ENCODE measurements at places on chromosomes 2 and 18. TPM values are rescaled to one million over a fixed set of nuclear protein-coding genes. Genes with fewer than 3 reads are reported as not detected.
A peak's percentile ranks its signal among the peaks of the same experiment; 100 is the strongest.

The TMEM131 gene
- total RNA-seq, result 20.7 TPM

DNA sequence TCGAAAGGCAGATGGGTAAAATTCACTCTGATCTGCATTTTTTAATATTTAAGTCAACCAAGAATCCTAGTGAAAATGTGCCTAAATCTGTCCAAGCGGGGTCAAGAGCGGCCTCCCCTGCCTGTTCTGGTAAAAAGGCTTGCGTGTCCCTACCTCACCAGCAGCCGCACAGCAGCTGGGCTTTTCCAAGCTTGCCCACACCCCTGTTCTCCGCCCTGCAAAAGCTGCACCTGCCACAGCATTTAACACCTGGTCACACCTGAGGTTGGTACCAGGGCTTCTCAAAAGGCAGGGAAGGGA lies 25.8 kb upstream of the TMEM182 start:
- peaks cover 19% of the 10 kb centered on the region for H3K4me1 ChIP-seq
- peak overlapping the region; percentile 84 for H3K4me3 ChIP-seq
- H3K36me3 ChIP-seq, result peaks cover 5% of the 10 kb centered on the region
- H3K27me3 ChIP-seq, result no peaks in the 10 kb centered on the region

- no peaks in the 10 kb centered on the region for H3K36me3 ChIP-seq
- no peak for DNase-seq
- no peaks in the 10 kb centered on the region for H3K4me1 ChIP-seq
- H3K4me3 ChIP-seq, result no peak overlapping the region
Measured at GRCh38 chr2:51011254-51011653, 20.7 kb downstream of the NRXN1 start.

- H3K27ac ChIP-seq, result no peak overlapping the region
- H3K4me3 ChIP-seq, result no peak overlapping the region
- H3K27me3 ChIP-seq, result no peaks in the 10 kb centered on the region
- no peak for DNase-seq
- peaks cover 14% of the 10 kb centered on the region for H3K4me1 ChIP-seq
Measured at GRCh38 chr2:127174136-127174535, 46.0 kb downstream of the CYP27C1 start.

DNA sequence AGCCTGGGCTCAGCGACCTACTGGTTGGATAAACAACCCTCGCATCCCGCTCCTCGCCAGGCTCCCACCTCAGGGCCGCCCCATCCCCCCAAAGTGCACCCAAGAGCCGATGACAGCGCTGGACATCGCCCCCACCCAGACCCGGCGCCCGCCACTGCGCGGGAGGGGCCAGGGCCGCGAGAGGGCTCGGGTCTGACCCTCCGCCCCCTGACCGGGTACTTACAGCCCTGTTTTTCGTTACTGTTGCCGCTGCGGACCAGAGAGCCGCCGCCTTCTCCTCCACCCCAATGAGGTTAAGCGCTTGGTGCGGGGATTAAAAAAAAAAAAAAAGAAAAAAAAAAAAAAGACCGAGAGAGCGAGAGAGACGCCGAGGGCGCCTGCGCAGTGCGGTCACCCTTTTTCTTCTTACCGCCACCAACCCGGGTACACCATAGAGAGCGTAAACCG lies at the start of gene CLASP1:
Gene CLASP1, minus strand, starts transcription at position 314 of the 447 bp plus-strand sequence. CDS start 43,567 bp downstream, outside the sequence.
- H3K4me3 ChIP-seq, result peak within 1 kb of the TSS; percentile 89
- no peaks in the 10 kb centered on the region for H3K36me3 ChIP-seq
- peak within 1 kb of the TSS; percentile 94 for H3K27ac ChIP-seq
- no peaks in the 10 kb centered on the region for H3K4me1 ChIP-seq
- peak; percentile 64 for DNase-seq
- no peaks in the 10 kb centered on the region for H3K27me3 ChIP-seq

- H3K4me1 ChIP-seq, result no peaks in the 10 kb centered on the region
- no peak overlapping the region for H3K27ac ChIP-seq
- no peak overlapping the region for H3K4me3 ChIP-seq
- H3K36me3 ChIP-seq, result no peaks in the 10 kb centered on the region
Measured at GRCh38 chr18:74275736-74276135, 16.0 kb downstream of the CYB5A start.

DNA sequence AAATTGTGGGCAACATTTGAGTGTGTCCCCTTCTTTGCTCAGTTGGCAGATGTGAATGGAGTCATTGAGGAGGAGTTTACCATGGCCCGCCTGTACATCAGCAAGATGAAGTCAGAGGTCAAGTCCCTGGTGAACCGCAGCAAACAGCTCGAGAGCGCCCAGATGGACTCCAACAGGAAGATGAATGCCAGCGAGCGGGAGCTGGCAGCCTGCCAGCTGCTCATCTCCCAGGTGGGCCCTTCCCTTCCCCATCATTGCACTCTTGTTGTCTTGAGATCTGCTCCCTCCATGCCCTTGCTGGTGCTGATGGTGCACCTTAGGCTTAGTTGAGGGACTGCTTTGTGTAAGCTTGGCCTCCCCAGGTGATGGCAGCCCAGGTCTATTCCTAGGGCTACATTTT lies 47.5 kb upstream of the LYPD6B start:
- H3K4me3 ChIP-seq, result no peak overlapping the region
- no peak overlapping the region for H3K27ac ChIP-seq
- no peaks in the 10 kb centered on the region for H3K4me1 ChIP-seq
- no peaks in the 10 kb centered on the region for H3K36me3 ChIP-seq
- no peaks in the 10 kb centered on the region for H3K27me3 ChIP-seq
- no peak for DNase-seq

The ACKR3 gene
- 60.5 TPM for total RNA-seq

The GDF7 gene
- 1.7 TPM for total RNA-seq

DNA sequence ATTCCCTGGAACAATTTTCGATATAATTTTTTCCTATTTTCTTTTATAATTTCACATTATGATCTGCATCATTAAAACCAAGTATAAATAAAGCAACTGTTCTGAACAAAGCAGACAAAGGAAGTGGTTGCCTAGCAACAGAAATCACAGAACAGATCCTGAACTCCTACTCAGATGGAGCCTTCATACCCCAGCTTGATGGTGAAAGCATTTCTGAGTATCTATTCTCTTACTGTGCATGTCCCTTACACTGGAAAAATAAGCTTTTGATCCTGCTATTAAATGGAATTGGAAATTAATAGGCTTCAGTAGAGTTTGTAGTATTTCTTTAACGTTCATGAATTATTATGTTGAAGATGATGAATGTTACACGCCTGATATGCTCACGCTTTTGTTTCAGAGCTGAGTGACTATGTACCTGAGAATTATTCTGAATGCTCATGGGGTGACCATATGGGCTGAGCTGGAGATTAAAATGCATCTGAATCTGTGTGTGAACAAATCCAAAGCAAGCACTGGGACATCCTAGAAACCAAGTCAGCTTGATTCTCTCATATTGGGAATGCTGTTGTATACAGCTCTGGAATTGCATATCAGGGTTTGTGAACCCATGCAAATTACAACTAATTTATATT lies 254.0 kb downstream of the KCNJ3 start:
- no peaks in the 10 kb centered on the region for H3K36me3 ChIP-seq
- no peak for DNase-seq
- H3K27ac ChIP-seq, result no peak overlapping the region
- H3K4me3 ChIP-seq, result no peak overlapping the region

- DNase-seq, result no peak
- H3K4me1 ChIP-seq, result no peaks in the 10 kb centered on the region
- H3K27ac ChIP-seq, result no peak overlapping the region
- peaks cover 5% of the 10 kb centered on the region for H3K36me3 ChIP-seq
- no peak overlapping the region for H3K4me3 ChIP-seq
Measured at GRCh38 chr2:11177871-11178690, 22.8 kb downstream of the SLC66A3 start.

The RABL2A gene
- total RNA-seq, result 2.7 TPM

The MYOM1 gene
- total RNA-seq, result 357 TPM

DNA sequence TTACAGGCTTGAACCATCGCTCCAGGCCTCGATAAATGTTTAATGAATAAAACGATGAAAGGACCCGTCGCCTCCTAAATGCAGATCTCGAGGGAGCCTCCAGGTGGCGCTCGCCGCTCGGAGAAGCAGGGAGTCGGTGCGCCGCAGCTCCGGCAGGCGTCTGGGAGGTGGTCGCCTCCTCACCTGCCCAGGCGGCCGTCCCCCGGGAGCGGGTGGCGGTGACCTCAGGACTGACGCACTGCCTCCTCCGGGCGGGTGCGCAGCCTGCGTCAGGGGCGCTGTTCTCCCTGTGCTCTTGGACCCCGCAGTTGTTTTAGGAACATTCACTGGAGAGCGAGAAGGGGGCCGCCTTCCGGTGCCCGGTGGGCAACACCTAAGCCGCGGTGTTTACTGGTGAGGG lies 38.6 kb upstream of the POLE4 start:
- no peaks in the 10 kb centered on the region for H3K27me3 ChIP-seq
- DNase-seq, result no peak
- H3K4me3 ChIP-seq, result no peak overlapping the region
- H3K27ac ChIP-seq, result no peak overlapping the region
- no peaks in the 10 kb centered on the region for H3K36me3 ChIP-seq
- H3K4me1 ChIP-seq, result peaks cover 8% of the 10 kb centered on the region

GRCh38 chr18:8208716-8209115 lies 400.5 kb upstream of the RAB12 start:
- no peaks in the 10 kb centered on the region for H3K36me3 ChIP-seq
- no peak overlapping the region for H3K27ac ChIP-seq
- H3K4me3 ChIP-seq, result no peak overlapping the region
- DNase-seq, result no peak

DNA sequence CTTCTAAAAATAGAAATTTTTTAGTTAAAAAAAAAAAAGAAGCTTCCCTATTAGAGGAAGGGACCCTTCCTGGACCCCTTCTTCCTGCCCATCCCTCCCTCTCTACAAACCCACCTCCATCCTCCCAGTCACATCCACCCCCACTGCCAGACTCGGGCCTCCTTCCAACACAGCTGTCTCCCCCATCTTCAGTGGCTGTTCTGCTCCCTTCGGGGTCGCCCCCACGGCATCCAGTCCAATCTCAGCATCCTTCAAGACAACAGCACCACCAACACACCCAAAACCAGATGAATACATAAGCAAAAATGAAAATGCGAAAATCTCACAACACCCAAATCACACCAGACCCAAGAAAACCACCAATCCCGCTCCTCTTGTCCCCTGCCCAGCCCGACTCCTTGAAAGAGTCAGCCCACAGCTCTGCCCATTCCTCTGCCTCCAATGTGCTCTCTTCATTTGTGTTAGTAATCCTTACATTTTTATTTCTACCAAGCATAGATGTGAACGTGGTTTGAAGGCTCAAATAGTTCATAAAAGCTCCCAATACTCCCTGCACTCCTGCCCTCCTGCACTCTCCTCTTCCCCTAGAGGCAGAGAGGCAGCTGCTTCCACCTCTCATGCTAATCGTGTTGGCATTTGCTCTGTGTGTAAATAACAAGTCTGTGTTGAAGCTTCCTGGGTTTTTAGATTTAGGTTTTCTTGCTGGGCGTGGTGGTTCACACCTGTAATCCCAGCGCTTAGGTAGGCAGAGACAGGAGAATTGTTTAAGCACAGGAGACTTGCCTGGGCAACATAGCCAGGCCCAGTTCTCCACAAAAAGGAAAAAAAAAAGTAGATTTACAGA lies 37.0 kb downstream of the MAL start:
- no peak for DNase-seq
- no peak overlapping the region for H3K27ac ChIP-seq
- H3K36me3 ChIP-seq, result no peaks in the 10 kb centered on the region
- no peaks in the 10 kb centered on the region for H3K4me1 ChIP-seq

DNA sequence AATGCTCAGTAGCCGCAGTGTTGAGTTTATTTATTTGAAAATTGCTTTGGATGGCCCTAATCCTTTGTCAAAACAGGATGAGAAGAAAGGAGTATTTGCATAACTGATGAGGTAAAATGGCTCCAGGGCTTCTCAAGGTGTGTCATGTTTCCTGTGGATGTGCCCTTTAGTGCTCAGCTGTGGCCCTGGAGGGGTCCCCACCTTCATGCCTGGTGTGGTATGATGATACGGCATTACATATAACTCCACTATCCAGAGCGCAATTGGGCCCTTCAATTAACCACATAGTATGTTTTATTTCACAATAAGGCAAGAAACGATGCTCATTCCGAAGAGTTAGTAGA lies 39.8 kb upstream of the TMEM178A start:
- H3K27me3 ChIP-seq, result no peaks in the 10 kb centered on the region
- H3K36me3 ChIP-seq, result no peaks in the 10 kb centered on the region
- no peak overlapping the region for H3K4me3 ChIP-seq

The SP140 gene
- 0.55 TPM for total RNA-seq

The IL37 gene
- not detected for total RNA-seq

GRCh38 chr18:58180738-58181353 lies 136.8 kb downstream of the NEDD4L start:
- H3K36me3 ChIP-seq, result no peaks in the 10 kb centered on the region
- H3K4me3 ChIP-seq, result no peak overlapping the region
- H3K27ac ChIP-seq, result no peak overlapping the region
- DNase-seq, result no peak

- H3K4me1 ChIP-seq, result peaks cover 8% of the 10 kb centered on the region
- no peaks in the 10 kb centered on the region for H3K36me3 ChIP-seq
- no peak overlapping the region for H3K4me3 ChIP-seq
Measured at GRCh38 chr18:57928466-57928865, 115.6 kb upstream of the NEDD4L start.

All from right atrium auricular region (tissue), 2 donors.